Activated T-cell treated with anti-CD3 and anti-CD28 coated beads for 24 hours (primary cell): ENCODE measurements at places on chromosomes 6 and 20.

- DNase-seq: no peak
Measured at GRCh38 chr6:157997893-157998608, 16.4 kb downstream of the SYNJ2 start.

DNA sequence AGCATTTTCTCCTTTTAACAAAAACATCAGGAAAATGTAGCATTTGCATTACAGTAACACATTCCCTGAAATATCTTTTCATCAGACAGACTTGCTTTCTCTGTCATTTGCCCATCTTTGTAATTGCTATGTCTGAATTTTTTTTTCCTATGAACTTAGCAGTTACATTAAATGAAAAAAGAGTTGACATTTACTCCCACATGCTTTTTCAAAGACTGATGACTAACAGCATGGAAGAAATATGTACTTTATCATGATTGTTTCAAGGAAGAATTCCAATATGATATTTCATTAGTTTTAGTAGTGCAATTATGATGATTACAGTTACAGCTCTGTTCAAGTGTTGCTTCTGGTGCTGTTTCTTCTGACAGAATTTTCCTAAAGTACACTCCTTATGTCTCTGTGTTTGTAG lies 864.5 kb upstream of the MAN1A1 start:
- DNase-seq: no peak

- DNase-seq: no peak
Measured at GRCh38 chr20:21693322-21693721, 12.1 kb upstream of the PAX1 start.

DNA sequence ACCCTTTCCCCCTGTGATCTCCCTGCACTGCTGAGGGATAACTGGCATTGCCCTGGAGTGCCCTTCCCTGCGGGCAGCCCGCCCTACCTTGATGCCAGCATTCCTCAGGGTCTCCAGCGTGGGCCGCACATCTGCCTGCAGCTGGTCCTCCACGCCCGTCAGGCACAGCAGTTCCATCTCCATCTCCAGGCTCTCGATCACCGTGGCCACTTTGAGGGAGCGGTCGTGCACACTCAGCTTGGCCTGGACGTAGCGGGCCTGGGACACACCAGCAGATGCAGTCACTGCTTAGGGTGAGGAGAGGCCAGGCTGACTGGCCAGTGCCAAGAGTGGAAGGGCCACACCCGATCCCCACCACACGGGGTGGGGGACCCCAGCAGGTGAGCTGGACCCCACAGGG lies 82.6 kb upstream of the NFATC2 start:
- no peak for DNase-seq

DNA sequence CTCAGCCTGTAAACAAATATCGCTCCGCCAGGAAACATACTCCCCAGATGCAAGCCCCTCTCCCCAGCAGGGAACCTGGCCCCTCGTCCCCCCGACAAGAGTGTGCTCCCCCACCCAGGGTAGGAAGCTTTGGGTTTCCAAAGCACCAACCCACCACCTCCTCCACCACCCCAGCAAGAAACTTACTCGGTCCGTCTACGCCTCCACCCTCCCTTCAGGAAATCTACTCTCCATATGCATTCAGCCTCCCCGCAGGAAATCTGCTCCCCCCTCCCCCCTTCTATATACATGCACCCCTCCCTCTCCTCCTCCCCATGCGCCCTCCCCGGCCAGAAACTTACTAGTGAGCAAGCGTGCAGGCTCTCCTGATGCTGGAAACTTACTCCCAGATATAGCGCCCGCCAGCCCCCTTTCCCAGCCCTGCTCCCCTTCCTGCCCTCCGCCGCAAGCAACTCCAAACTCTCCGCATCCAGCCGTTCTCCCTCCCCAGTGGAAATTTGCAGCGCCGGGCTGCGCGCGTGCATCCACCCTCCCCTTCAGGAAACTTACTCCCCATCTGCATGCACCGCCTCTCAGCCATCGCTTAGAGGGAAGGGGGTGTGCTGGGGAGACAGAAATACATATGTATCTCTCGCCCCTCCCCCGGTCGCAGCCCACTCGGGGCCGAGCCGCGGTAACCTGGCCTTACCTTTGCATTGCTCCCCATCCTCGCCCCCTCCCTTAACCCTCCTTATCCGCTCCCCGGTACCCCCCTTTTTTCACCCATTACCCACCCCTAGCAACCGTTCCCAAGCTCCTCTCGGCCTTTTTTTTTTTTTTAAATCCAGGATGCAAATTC lies at the start of gene TRERF1:
Gene TRERF1, minus strand, starts transcription at position 594 of the 838 bp plus-strand sequence. CDS start 182,336 bp downstream, outside the sequence.
- peak; percentile 35 for DNase-seq

- no peak for DNase-seq
Measured at GRCh38 chr20:44198872-44199271, 11.7 kb downstream of the OSER1 start.

DNA sequence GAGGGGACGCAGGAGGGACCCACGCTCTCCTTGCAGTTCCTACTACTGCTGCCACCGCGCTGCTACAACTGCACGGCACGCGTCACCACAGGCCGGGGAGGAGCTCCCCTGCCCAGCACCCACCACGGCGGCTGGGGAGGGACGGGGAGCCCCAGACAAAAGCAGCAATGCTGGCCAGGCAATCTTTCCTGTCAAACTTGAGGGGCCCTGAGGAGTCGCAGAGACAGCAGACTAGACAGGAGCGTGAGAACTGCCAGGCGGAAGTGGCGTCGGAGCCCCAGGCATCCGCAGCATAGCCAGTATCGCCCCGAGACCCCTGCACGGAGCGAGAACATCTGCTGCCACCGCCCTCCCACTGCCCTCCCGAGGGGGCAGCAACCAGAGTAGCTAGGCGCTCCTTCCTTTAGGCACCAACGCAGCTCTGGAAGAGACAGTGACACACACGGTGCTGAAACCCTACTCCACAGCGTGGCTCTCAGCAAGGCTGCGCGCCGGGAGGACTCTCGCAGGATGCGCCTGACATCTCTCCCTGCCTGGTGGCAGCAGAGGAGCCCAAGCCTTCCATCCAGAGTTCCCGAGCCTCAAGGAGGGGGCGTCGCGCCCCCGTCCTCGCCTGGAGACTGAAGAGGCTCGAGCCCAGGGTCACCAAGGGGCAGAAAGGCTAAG lies 2.2 kb downstream of the TAF4 start:
- DNase-seq: no peak

- DNase-seq: no peak
Measured at GRCh38 chr20:12941025-12941424, 67.7 kb upstream of the SPTLC3 start.

- DNase-seq: no peak
Measured at GRCh38 chr20:60787276-60787675, 464.8 kb upstream of the CDH4 start.

DNA sequence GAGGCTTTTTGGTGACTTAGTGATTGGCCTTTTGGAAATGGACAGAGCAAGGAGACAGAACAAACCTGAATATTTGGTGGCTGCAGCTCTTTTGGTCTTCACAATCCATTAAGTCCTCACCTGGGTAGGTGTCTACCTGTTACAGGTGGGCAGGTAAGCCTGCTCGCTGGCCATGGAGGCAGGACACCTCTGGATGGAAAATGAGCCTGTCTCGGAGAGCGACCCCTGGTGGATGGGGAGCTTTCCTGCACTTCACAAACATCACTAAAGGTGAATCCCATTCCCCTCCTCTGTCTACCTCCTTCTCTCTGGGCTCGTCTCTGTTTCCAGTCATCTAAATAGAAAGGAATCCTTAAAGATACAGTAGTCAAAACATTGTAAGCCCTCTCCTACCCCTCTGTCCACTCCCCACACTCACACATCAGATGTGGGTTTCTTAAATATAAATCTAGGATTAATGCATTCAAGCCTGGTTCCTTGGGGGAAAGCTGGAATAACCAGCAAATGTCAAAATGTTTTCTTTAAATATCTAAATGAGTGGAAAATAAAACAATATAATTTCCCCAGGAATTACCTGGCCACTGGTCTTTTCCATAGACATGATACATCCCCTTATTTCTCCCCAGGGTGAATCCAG lies 304.9 kb downstream of the CDH26 start:
- DNase-seq: peak; percentile 32

DNA sequence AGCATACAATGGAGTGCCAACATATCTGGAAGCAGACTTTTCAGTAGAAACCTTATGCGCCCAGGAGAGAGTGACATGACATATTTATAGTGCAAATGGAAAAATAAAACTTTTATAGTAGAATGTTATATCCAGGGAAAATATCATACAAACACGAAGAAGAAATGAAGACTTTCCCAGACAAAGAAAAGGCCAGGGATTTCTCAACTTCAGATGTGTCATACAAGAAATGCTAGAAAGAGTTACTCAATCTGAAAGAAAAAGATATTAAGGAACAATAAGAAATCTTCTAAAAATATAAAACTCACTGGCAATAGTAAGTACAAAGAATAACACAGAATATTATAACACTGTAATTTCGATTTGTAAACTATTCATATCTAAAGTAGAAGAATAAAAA lies 1269.3 kb downstream of the GRIK2 start:
- DNase-seq: no peak

DNA sequence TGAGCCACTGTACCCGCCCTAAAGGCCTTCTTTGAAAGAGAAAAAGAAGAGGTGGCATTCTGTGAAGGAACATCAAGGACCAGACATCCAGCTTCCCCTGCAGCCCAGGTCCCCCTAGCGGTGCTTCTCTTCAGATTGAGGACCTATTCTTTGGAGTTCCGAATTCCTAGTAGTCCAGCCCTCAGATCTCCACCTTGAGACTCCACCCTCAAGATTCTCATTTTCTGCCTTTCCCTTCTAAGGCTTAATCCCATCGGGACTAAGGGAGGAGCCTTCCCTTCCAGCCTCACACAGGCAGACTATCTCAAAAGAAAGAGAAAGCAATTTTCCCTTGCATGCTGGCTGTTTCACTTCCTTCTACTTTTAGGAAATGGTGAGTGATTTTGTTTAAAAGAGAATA lies 32.5 kb downstream of the MUC22 start:
- peak; percentile 13 for DNase-seq

- no peak for DNase-seq
Measured at GRCh38 chr6:89242574-89243330, 25.6 kb upstream of the GABRR1 start.

DNA sequence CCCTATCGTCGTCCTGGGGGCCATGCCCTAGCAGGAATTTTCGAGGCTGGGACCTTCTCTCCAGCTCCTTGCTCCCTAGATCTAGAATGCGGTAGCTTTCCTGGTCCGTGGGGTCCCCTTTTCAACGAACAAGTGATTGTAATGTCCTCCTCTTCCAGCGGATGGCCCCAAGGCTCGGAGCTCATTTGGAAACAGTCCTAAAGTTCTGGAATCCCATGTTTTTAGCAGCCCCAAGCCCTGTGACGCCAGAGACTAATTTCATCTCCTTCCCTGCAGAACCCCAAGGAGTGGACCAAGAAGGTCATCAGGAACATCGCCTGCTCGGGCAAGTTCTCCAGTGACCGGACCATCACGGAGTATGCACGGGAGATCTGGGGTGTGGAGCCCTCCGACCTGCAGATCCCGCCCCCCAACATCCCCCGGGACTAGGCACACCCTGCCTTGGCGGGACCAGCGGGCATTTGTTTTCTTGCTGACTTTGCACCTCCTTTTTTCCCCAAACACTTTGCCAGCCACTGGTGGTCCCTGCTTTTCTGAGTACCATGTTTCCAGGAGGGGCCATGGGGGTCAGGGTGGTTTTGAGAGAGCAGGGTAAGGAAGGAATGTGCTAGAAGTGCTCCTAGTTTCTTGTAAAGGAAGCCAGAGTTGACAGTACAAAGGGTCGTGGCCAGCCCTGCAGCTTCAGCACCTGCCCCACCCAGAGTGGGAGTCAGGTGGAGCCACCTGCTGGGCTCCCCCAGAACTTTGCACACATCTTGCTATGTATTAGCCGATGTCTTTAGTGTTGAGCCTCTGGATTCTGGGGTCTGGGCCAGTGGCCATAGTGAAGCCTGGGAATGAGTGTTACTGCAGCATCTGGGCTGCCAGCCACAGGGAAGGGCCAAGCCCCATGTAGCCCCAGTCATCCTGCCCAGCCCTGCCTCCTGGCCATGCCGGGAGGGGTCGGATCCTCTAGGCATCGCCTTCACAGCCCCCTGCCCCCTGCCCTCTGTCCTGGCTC lies 48.5 kb downstream of the PYGB start:
- no peak for DNase-seq

DNA sequence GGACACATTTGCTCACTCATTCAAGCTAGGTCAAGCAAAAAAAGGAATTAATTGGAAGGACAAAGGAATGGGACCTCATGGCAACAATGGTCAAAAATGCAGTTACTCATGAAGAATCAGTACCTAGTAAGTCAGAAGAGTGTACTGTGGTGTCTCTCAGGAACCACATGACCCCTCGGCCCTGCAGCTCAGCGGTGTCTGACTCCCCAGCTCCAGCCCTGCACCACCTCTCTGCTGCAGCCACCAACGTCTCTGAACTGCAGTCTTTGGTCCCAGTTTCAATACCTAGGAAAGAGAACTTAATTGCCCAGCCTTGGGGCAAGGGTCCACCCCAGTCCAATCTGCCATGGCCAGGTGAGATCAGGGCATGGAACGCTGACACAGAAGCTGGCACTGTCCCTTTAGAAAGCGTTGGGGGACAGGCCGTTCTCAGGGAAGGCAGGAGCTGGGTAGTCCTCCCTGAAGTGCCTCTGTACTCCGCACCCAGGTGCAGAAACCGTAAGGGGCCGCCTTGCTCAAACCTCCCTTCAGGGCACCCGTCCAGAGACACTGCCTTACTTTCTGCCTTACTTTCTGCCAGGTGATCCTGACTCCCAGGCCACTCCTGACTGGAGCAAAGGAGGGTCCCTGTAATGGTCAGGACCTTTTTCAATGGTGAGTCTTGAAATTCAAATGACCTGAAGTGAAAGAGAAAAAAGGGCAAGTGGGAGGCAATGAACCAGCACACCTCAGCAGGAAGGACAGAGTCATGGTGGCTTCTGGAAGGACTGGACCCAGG lies 13.2 kb upstream of the NELFCD start:
- no peak for DNase-seq

DNA sequence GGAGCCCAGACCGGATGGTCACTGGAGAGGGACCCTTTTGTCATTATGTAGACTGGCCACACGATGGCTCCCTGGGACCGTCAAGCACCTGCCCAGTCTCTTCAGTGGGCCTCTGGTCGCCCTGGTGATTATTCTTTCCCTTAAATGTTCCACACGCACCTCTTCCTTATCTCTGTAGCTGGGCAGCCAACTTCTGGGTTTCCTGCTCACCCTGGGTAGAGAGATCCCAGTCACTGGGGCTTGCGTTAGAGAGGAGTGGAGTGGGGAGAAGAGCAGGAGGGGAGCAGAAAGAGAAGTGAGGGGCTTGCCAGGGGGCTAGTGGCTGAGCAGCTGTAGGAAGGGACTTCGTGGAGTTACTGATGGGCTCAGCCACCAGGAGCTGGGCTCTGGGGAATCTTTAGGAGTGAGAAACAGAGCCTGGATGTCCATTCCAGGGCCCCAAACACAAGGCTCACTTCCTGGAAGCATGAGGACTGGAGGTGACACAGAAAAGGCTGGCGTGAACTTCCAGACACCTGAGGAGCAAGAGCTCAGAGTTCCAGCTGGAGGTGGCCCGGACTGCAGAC lies 150.1 kb downstream of the DHX35 start:
- DNase-seq: no peak

DNA sequence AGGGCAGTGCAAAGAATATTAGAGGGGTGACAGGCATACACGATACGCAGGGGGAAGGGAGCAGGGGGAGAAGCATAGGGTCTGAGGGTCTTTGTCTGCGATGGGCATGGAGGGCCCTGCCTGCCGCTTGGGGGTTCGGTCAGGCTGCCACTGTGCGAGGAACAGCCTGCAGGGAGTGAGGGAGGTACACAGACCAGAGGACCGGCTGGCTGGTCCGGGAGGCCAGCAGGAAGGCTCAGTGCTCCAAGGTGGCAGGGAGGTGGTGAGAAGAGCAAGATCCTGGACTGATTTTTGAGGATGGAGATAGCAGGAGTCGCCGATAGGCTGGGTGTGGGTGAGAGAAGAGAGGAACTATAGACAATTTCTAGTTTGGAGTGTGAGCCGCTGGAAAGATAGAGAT lies 338.4 kb downstream of the ZFAND3 start:
- DNase-seq: no peak
